ENCODE measurements at places on chromosomes 1 and 21. TPM values are rescaled to one million over a fixed set of nuclear protein-coding genes. Genes with fewer than 3 reads are reported as not detected.

DNA sequence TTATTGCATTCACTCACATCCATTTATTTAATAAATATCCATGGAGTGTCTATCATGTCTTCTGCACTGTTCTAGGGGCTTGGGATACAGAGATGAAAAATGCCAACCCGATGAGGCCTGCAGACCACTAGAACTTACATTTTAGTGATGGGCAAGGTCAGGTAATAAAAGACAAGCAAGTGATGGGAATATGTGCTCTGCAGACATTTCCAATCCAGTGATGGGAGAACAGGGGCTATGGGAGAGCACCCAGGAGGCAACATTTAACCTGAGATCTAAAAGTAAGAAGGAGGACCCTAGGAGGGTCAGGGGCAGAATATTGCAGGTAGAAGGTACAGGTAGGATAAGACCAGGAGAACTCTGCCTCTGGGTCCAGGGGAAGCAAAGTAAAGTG, 53.1 kb downstream of the ETS2 start:
- DNase-seq, result no peak

- no peak for DNase-seq
Observed at GRCh38 chr1:204623894-204624361, 61.6 kb downstream of the LRRN2 start.

DNA sequence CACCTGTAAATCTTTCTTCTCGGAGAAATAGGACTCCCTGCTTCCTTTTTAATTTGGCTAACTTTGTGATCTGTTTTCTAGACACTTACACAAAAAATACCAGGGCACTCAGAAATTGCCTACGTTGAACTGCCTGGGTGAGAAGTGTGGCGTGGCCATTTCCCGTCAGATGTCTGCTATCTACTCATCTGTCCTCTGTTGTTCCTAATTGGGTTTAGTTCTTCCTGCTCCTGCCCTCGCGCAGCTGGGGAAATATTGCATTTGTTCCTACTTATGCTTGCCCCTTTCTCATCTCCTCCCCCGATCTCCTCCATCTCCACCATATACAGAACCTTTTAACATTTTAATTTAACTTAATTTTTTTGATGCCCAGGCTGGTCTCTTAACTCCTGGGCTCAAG, 55.1 kb downstream of the CD58 start:
- DNase-seq, result no peak

- DNase-seq, result no peak
Observed at GRCh38 chr1:79760531-79760930, 754.0 kb upstream of the ADGRL4 start.

- DNase-seq, result no peak
Observed at GRCh38 chr1:71072273-71072672, 8.6 kb downstream of the ZRANB2 start.

DNA sequence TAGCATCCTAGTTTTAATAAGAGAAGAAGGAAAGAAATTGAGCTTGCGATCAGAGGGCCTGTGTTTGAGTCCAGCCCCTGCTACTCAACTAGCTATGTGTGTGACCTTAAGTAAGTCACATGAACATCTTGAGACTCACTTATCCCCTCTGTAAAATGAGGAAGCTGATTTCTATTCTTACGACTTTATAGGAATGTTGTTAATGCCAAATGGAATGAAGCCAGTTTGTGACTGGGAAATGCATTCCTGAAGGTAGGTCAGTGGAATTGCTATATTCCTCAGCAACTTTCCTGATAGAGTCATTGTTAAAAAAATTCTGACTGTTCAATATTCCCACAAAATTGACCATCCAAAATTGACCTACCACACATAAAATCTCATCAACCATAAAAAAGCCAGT, 14.9 kb downstream of the FASLG start:
- DNase-seq, result no peak

- no peak for DNase-seq
Observed at GRCh38 chr1:54375712-54376429, 30.3 kb downstream of the SSBP3 start.

DNA sequence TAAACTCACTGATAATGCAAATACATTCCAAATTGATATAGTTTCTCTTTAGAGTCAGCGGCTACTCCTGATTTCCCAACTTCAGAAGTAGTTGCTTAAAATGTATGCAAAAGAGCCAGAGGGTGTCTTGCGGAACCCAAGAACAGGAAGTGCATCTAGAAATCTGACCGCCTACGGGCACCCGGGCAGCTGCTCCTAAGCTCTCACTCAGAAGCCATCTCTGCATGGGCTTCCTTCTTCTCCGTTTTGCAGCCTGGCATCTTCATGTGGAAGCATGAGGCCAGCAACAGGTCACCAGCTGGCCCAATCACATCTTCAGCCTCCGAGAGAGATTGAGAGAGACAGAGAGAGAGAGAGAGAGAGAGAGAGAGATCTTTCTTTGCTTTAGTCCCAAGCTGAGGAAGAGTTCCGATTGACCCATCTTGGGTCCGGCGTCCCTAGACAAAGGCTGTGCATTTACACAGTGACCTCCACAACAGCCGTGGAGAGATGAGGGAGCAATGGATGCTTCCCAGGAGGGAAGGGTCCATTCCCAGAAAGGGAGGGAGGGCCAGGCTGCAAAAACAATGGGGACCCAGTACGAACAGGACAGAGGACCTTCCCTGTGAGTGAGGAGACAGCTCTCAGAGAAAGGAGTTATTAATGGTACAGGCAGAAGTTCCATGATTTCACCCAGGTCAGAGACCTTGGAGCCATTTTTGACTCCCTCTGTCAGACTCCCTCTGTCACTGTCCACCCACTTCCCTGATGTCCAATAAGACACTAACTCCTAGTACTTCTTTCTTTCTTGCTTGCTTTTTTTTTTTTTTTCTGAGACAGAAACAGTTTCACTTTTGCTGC, 28.2 kb upstream of the SLC30A1 start:
- DNase-seq, result no peak

DNA sequence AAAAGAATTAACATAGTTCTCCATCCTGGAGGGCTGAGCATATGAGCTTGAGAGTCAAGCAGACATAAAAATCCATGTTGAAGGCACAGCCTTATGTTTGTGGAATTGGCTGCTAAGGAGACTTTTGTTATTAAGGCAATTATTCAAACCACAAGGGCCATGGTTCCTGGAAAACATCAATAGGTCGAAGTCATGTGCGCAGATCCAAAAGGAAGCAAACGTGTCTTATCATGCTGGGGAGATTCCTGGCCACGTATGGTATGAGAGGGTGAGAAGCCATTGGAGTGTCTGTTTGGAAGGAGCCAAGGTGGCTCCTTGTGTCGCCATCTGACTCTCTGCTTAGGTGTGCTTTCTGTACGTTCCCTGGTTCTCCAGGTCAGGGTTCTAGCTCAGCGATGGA, 61.8 kb upstream of the COA6 start:
- DNase-seq, result no peak

- no peak for DNase-seq
Observed at GRCh38 chr1:90810681-90811080, 93.6 kb upstream of the BARHL2 start.

DNA sequence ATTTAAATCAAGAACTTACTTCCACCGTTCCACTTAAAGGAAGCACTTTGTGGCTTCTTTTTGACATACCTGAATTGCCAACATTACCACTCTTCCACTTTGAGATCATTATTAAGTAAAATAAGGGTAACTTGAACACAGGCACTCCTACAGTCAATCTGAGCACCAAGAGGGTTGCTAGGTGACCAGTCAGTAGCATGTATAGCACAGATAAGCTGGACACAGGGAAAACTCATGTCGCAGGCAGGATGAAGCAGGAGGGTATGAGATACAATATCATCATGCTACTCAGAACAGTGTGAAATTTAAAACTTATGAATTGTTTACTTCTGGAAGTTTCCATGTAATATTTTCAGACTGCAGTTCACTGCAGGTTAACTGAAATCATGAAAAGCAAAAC, 47.0 kb upstream of the RAP1GAP start:
- DNase-seq, result no peak

- no peak for DNase-seq
Observed at GRCh38 chr1:54290506-54291184, 90.7 kb downstream of the MRPL37 start.

- DNase-seq, result no peak
Observed at GRCh38 chr1:86448670-86449069, 20.1 kb upstream of the CLCA1 start.

DNA sequence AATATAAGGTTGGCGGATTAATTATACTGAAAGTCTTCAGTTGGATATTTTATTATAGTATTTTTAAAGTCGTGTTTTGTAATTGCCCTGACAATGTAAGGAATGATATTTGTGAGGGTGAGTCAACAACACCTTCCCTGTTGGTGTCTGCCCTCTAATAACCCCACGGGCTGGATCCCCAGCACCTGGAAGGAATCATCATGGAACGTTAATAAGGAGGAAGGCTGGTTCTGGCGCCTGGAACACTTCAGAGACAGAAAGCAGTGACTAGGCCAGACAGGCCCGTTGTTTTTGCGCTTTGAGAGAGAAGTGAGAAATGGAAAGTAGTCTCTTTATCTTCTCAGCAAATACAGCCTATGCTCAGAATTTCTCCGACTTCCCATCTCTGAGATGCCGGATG, 31.6 kb downstream of the TEX35 start:
- DNase-seq, result peak; percentile 26

GRCh38 chr21:44416193-44416592, 39.1 kb upstream of the LRRC3 start:
- DNase-seq, result no peak

- no peak for DNase-seq
Observed at GRCh38 chr1:180117764-180118116, 36.9 kb upstream of the QSOX1 start.

DNA sequence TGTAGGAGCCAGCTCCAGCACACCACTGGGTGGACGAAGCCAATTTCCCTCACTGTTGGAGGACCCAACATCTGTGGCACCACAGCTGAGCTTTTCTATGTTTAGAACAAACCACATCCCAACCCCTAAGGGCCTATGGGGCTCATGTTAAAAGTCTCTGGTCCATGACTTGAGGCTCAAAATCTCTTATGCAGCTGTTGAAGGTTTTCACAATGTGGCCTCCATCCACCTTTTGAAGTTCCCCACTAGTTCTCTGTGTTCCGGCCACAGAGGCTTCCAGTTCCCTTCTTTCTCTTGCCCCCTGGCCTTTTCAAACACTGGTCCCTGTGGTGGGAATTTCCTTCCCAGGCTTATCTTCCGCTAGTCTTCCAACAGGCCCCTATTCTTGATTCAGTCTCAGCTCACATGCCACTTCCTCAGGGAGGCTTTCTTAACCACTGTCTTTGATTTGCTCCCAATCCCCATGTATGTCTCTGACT, 3.9 kb upstream of the IFNLR1 start:
- no peak for DNase-seq

- DNase-seq, result peak; percentile 66
Observed at GRCh38 chr1:51189421-51190073, 46.5 kb upstream of the RNF11 start.

DNA sequence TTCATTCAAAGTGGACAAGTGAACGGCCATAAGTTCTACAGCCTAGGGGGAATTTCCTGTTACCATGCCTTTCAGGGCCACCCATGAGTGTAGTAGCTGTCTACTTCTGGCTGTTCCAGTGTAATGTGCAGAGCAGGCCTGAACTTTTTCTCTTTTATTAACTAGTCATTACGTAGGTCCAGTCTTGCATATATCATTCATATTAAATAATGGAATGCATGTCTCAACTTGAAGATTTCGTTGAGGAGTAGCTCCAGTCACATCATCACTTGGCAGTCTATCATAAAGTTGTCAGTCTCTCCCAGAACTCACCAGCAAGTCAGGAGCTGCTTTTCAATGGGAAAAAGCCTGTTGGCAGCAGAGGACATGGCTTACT, 12.0 kb upstream of the GIPC2 start:
- DNase-seq, result no peak

DNA sequence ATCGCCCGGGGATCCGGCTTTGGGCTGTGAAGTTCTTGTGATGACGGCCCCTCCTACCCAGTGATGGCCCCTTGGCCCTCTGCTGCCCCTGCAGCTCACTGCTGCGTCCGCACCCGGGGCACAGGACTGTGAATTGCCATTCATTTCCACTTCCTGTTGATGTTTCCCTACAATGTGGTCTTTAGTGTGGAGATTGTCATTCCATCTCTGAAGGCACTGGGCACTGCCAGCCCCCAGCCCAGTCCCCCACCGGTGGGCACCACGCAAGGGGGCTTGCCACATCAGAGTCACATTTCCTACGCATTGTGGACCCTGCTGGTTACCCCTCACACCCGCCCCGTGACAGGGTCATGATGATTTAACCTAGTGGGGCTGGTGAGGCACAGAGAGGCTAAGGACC, 2.5 kb upstream of the MX2 start:
- DNase-seq, result no peak

- peak; percentile 97 for DNase-seq
Observed at GRCh38 chr1:233707153-233707879, 93.4 kb downstream of the KCNK1 start.

- DNase-seq, result no peak
Observed at GRCh38 chr1:107975851-107976250, 10.9 kb upstream of the VAV3 start.

- DNase-seq, result no peak
Observed at GRCh38 chr1:208825300-208825699, 581.1 kb upstream of the PLXNA2 start.

DNA sequence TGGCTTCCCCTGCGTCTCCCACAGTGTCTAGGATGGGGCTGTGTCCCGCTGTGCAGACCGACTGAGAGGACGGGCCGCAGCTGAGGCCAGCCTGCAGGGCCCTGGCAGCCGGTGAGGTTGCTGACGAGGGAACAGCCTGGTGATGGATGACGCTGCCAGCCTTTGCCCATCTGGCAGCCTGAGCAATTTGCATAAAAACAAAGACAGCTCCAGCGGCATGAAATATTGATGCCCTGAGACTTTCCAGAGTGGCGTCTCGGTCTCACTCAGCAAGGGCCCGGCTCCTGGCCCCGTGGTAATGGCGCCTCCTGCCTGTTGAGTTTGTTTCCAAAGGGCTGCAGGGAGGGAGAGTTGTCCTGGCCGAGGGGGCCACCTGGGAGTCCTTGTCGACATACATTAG, 19.1 kb upstream of the KCNA10 start:
- no peak for DNase-seq

DNA sequence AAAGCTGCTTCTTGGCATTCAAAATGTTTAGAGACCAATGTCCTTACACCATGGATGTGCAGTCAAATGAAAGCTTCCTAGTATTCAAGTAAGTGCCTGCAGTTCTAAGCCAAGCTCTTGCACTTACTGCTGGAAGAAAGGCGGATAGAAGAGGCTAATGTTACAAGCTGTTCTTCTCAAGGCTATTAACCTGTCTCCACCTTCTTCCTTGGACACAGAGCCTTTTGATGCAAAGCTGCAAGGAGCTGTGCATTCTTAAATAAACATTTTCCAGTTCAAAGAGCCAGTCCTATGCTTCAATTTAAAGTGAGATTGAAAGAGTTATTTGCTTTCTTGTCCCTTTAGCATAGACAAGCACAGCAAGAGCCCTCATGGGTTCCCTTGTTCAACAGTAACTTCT, 167.9 kb upstream of the RUNX1 start:
- no peak for DNase-seq

The FAM72C gene
- 10.2 TPM for total RNA-seq

The NHLH1 gene
- not detected for total RNA-seq

The EVA1B gene
- 17.8 TPM for total RNA-seq

The SLC2A5 gene
- total RNA-seq, result not detected

The THEMIS2 gene
- total RNA-seq, result not detected

The USH2A gene
- total RNA-seq, result 6.9 TPM

The CYP4A22 gene
- not detected for total RNA-seq

The BACH1 gene
- 53.5 TPM for total RNA-seq

The XCL2 gene
- not detected for total RNA-seq

The BCL2L15 gene
- total RNA-seq, result 0.57 TPM

The TOR1AIP2 gene
- total RNA-seq, result 114 TPM

The RAB3B gene
- 7.4 TPM for total RNA-seq

Measured in A172 (cell line).